Activated CD4-positive, alpha-beta memory T cell treated with anti-CD3 and anti-CD28 coated beads, Interleukin-2, amount 10 ng/mL, durations not matched to agents 7 days and 5 days (primary cell): ENCODE measurements at places on chromosomes 5 and 9. TPM values are rescaled to one million over a fixed set of nuclear protein-coding genes. Genes with fewer than 3 reads are reported as not detected.

GRCh38 chr9:97623946-97624345 lies 9.2 kb downstream of the TSTD2 start:
- H3K4me1 ChIP-seq = peaks cover 1% of the 10 kb centered on the region
- H3K27ac ChIP-seq = no peak overlapping the region
- H3K36me3 ChIP-seq = peaks cover 27% of the 10 kb centered on the region
- no peak for DNase-seq
- no peak overlapping the region for H3K4me3 ChIP-seq

DNA sequence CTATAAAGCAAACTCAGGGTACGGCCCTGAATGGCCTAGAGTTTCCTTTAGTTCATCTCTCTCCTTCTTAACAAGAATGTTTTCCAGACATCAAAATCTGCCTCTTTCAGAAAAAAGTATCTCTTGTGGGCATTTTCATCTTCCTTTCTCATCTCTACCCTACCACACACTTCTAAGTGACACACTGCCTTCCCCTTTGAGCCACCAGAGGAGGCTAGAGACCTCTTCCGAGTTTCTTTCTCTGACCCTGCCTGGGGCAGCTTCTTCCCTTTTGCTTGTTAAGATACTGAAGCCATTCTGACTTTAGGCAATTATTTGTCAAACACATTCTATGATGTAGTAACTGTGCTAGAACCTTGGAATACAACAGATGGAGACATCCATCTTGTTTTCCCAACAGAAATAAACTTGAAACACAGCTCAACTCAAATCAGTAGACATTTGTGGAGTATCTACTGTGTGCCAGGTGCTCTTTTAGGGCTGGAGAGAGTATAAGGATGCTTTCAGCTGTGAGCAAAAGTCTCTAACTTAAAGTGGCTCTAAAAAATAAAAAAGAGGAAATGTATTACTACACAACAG lies 8.6 kb upstream of the SV2C start:
- no peak overlapping the region for H3K4me3 ChIP-seq
- H3K36me3 ChIP-seq = no peaks in the 10 kb centered on the region
- H3K4me1 ChIP-seq = no peaks in the 10 kb centered on the region
- peak; percentile 37 for DNase-seq

- H3K36me3 ChIP-seq = no peaks in the 10 kb centered on the region
- DNase-seq = no peak
- H3K4me1 ChIP-seq = peaks cover 3% of the 10 kb centered on the region
- H3K27ac ChIP-seq = no peak overlapping the region
These were observed 13.6 kb upstream of the CEP72 start for GRCh38 chr5:598564-598890.

DNA sequence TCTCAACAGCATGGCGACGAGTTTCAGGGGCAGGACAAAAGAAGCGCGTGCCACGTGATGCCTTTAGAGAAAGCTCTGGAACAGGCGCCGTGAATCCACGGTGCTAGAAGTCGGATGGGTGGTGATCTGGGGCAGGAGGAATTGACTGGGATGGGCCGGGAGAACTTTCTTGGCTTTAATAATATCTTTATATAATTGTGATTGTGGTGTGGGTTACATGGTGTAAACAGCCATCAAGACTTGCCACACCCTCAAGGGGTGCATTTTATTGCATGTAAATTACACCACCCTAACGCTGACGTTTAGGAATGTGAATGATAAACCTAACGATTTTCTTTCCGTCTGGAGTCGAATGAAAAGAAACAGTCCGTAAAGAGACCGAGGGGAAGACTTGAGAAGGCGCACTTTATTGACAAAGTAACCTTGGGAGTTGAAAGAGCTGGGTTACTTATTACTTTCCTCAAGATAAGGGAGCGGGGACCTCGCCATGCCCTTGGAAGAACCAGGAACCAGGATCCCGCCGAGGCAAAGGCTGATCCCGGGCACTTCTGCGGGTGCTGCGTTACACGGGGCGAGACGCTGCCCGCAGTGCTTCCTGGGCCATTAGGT lies 8.5 kb downstream of the NRARP start:
- no peaks in the 10 kb centered on the region for H3K36me3 ChIP-seq
- H3K27ac ChIP-seq = no peak overlapping the region
- H3K27me3 ChIP-seq = peaks cover 33% of the 10 kb centered on the region
- peaks cover 7% of the 10 kb centered on the region for H3K4me1 ChIP-seq
- no peak overlapping the region for H3K4me3 ChIP-seq
- no peak for DNase-seq

DNA sequence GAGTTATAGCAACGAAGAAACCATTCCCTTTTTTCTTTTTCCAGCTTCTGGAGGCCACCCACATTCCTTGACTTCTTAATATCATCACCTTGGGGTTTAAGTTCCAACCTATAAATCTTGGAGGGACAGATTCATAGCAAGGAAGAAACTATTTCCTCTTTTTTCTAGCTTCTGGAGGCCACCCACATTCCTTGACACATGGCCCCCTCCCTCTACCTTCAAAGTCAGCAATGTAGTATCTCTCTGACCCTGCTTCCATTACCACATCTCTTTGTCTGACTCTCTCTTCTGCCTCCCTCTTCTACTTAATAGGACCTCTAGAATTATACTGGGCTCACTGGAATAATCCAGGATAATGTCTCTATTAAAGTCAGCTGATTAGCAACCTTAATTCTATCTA lies 34.7 kb upstream of the SHISAL2B start:
- no peak overlapping the region for H3K4me3 ChIP-seq
- no peak for DNase-seq
- no peak overlapping the region for H3K27ac ChIP-seq
- H3K4me1 ChIP-seq = no peaks in the 10 kb centered on the region

DNA sequence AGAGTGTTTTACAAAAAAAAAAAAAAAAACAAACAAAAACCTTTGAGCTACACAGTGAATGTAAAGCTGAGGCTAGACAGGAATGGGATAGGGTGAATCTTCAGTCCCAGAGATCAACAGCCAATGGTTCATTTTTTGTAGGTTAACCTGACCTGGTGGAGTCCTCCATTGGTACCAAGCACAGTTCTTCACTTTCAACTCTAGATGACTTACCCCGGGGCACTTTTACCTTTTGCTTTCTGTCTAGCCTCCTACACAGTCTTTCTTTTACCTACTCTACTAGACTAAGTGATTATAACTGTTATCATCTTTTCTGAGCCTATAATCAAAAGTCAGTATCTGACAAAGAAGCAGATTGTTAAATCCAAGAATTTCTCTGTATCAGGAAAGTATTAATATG lies 50.9 kb downstream of the ANXA2R start:
- peak overlapping the region; percentile 74 for H3K27ac ChIP-seq
- H3K27me3 ChIP-seq = no peaks in the 10 kb centered on the region
- H3K4me1 ChIP-seq = peaks cover 58% of the 10 kb centered on the region
- DNase-seq = no peak

DNA sequence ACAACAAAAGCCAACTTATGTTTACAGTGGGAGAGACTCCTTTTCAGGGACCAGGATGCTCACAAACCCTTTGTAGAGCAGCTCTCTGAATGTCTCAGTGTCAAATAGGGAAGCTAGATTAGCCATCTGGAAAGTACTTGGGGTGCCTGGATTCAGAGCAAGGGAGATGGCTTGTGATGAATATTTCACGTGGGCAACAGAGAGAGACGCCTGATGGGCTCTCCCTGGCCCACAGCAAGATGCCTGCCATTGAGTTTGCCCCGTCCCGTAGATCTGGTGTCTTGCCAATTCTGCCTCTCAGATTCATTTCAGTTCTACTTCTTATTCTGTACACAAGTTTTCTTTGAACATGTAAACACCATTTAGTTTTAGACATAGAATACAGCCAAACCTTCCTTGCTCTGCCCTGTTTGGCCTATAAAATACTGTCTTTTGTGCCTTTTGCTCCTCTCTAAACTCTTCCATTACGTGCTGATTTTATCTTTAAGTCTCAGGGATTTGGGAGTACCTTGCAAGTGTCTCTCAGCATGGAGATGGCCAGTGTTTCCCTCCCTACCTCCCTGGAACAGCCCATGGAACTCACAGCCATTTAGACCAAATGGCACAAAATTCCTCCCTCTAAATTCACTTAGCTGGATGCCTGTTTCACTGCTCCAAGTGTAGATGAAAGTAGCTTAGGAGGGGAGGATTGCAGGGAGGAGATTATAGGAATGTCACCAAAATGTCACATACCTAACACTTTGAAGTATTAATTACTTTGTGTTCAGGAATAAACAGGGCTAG lies 234.3 kb downstream of the SAXO1 start:
- no peak overlapping the region for H3K4me3 ChIP-seq
- no peak overlapping the region for H3K27ac ChIP-seq
- DNase-seq = no peak
- peaks cover 2% of the 10 kb centered on the region for H3K27me3 ChIP-seq
- no peaks in the 10 kb centered on the region for H3K36me3 ChIP-seq
- no peaks in the 10 kb centered on the region for H3K4me1 ChIP-seq

- H3K27ac ChIP-seq = no peak overlapping the region
- DNase-seq = no peak
- H3K36me3 ChIP-seq = no peaks in the 10 kb centered on the region
- no peaks in the 10 kb centered on the region for H3K4me1 ChIP-seq
- peaks cover 7% of the 10 kb centered on the region for H3K27me3 ChIP-seq
These were observed 373.3 kb downstream of the ARHGEF28 start for GRCh38 chr5:73999297-73999696.

GPR21 gene
- 0.58 TPM for total RNA-seq

LCN1 gene
- not detected for total RNA-seq

SLC6A18 gene
- total RNA-seq = not detected

CRHBP gene
- total RNA-seq = 0.43 TPM

OCLN gene
- 1.4 TPM for total RNA-seq
